ENCODE measurements at places on chromosomes 1 and 21.

DNA sequence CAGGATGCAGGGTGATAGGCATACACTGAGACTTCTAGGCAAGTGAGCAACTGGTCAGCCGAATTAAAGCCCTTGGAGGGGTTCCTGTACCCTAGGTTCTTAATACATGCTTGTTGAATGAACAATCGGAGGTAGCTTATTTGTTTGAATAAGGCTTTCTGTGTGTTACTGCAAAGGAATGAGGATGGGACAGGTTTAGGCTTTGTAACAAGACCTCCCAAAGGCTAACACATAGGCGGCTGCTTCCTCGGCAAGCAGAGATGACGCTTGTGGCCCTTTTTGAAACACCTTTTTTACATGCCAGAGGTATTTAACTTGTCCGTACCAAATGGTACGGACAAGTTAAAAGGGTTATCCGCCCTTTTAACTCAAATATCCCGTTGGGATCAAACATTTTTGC lies 511.6 kb downstream of the KIF26B start:
- no peak for DNase-seq

- no peak for DNase-seq
These were observed 5.5 kb downstream of the CFAP410 start for GRCh38 chr21:44333509-44334328.

DNA sequence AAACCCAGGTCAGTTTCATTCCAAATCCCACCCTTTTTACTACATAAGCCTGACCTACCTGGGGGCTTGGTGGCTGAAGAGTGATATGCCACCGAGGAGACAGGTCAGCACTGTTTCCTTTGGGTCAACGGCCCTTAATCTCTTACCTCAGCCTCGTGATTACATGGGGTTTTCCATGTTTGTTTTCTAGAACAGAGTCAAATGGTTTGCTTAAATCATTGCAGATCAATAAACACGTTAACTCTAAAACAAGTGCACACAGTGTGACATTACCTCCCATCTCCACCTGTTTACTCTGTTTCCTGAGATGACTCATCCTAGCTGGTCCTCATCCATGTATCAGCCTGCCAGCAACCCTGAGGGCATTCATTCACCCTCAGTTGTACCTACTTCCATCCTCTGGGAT lies 40.8 kb upstream of the TP53BP2 start:
- no peak for DNase-seq

DNA sequence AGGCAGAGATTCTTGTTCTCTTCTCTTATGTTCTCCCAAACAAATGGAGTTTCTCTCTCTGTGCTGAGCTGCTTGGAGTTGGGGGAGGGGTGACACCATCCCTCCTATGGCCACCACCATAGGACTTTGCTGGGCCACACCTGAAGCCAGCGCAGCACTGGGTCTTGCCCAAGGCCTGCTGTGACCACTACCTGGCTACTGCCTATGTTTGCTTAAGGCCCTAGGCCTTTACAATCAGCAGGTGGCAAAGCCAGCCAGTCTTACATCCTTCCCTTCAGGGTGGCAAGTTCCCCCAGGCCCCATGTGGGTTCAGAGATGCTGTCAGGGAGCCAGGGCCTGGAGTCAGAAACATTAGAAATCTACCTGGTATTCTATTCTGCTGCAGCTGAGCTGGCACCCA lies 6.3 kb upstream of the MTARC2 start:
- DNase-seq: no peak

- no peak for DNase-seq
These were observed 132.9 kb upstream of the RAB4A start for GRCh38 chr1:229138058-229138457.

DNA sequence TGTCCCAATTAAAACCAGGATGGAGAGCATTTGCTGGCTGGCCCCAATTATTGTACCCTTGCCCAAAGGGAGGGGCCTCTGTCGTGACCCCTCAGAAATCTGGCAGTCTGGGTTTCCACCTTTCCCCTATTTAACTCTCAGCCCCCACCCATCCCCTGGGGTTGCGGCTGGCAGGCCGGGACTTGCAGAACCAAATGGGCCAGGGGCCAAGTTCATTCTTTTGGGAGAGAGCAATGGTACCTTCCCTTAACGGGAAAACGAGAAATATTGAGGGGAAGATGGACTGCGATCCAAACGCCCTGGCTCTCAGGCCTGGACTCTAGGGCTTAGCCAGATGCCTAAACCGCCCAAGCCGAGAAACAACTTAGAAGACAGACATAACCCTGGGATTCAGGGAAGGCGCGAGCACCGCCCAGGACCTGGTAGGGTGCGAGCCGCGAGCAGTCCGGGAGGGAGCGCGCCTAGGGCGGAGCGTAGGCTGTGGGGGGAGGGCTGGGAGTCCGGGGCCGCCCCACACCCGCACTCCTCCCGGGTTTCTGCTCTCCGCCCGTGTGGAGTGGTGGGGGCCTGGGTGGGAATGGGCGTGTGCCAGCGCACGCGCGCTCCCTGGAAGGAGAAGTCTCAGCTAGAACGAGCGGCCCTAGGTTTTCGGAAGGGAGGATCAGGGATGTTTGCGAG lies at the start of gene SLC27A3:
SLC27A3 (plus strand) TSS at position 628 of the 678 bp plus-strand sequence. CDS start 91 bp downstream, outside the sequence.
- no peak for DNase-seq

- DNase-seq: no peak
These were observed 237.6 kb downstream of the SDCCAG8 start for GRCh38 chr1:243493156-243494129.

GRCh38 chr1:239912471-239912870 lies 179.2 kb upstream of the FMN2 start:
- DNase-seq: no peak

- no peak for DNase-seq
These were observed 516.6 kb upstream of the RGS18 start for GRCh38 chr1:191641420-191642260.

- DNase-seq: no peak
These were observed 89.1 kb upstream of the IVNS1ABP start for GRCh38 chr1:185406006-185406690.

GRCh38 chr1:218031901-218032300 lies 253.2 kb upstream of the RRP15 start:
- DNase-seq: no peak

- no peak for DNase-seq
These were observed 13.7 kb upstream of the IGFN1 start for GRCh38 chr1:201176940-201177339.

DNA sequence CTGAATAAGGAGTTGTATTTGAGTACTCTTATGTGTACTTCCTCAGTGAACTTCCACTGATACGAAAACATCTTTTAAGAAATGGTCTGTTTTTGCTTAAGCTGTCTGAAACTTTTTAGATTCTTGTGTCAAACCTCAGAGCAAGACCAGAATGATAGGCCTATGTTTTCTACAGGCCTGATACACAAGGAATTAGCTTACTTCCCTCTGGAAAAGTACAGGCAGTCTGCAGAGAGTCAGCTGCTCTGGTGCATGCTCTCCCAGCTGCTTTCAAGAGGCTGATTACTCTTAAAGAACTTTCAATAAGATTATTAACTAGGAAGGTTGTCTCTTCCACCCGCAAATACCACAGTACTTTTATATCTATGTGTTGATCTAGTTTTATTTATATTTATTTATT lies 9.5 kb downstream of the SNX27 start:
- DNase-seq: no peak

DNA sequence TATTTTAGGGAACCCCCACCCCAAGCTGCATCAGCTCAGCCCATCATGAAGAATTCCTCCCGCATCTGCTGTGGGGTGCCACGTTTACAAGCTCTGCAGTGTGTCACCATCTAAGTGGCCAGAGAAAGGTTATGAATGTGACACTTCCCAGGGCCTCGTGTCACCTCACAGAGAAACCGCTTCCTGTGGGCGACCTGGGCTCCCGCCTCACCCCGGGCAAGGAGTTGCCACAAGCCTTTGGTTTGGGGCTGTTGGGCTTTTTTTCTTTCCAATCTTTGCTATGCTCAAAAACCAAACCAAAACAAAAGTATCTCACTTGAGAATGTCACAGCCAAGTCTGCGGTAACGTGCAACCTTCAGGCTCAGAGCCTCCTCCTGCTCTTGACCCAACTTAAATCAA lies 82.1 kb upstream of the ARHGEF16 start:
- no peak for DNase-seq

DNA sequence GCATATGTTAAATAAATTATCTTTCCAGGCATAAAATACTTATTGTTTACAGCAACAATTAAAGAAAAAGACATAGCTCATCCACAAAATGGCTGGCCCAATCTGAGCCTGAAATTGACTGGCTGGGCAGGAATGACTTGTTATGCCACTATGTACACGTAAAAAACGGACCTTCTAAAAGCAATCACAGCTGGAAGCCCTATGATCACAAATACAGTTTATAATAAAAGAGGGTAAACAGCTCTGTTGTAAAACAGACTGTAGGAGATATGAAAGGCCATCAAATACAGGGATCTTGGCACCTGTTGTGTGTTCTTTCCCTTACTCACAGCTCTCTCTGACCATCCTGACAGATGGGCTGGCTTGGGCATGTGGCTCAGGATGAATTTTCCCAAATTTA lies 70.5 kb upstream of the DMRTA2 start:
- no peak for DNase-seq

DNA sequence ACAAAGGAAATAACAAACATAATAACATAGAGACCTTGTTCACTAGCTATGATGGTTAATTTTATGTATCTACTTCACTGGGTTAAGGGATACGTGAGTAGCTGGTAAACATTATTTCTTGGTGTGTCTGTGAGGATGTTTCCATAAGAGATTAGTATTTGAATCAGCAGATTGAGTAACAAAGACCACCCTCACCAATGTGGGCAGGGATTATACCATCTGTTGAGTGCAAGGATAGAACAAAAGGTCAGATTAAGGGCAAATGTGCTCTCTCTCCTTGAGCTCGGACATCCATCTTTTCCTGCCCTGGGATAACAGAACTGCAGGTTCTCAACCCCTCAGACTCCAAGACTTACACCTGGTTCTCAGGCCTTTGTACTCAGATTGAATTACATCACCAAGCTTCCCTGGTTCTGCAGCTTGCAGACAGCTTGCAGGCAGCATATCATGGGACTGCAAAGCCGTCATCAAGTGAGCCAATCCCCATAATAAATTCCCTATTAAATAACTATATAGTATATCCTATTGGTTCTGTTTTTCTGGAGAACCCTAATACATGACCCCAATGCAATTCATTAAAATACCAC lies 9.2 kb downstream of the SPATA6 start:
- no peak for DNase-seq

GRCh38 chr1:10785728-10786638 lies 10.5 kb downstream of the CASZ1 start:
- no peak for DNase-seq

GRCh38 chr1:148362626-148363438 lies 120.3 kb downstream of the PPIAL4G start:
- peak; percentile 41 for DNase-seq

GRCh38 chr1:40607921-40608320 lies 57.6 kb downstream of the RIMS3 start:
- DNase-seq: no peak

DNA sequence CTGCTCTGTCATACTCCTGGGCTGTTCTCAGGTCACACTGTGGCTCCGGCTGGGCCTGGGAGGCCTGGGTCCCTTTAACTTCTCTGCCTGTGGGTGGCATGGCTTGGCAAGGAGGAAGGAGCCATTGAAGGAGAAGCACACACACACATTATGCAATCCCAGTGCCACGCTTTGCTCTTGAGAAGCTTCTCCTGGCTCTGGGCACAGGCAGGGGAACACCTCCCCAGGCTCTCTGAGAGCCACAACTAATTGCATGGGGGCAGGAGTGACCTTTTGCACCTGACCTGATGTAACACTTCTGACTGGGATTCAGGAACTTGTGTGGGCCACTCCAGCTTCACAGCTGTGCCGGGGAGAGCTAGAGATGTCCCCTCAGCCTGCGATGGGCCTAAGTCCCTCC lies 23.1 kb downstream of the LGR6 start:
- DNase-seq: no peak

DNA sequence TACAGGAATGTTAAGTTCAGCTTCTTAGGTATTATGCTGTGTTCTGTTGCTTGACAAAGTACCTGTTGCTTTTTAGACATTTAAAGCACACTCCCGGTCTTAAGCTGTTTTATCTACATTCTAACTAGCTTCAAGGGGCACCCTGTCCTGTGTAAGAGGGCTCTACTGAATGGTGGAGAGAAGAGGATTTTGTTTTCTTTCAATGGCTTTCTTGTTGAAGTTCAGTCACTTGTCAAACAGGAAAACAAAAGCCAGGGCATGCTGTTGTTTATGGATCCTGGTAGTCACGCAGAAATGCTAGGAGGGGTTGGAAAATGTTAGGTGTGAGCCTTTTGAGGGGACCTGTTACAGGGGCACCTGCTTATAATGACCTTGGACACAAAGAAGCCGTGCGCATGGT lies 30.7 kb downstream of the PGM1 start:
- no peak for DNase-seq

DNA sequence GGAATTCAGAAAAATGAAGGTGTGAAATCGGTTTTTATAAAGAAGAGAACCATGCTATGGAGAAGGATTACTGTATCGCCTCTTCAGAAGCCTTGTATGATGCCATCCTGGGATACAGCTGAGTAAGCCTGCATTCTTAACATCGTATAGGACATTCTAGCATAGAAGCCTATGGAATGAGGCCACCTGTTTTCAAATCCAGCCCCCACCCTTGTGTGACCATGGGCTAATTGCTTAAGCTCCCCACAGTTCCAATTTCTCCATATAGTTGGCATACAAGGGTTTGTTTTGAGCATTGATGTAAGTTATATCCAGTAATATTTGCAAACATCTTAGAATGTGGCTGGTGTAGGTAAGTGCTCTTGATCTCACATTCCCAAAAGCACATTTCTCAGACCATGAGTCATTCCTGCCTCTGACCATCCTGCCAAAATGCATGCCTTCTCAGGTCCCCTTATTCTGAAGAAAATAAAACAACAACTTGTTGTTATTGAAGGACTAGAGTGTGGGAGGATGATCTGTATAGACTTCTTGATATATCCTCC lies 1.5 kb downstream of the OR14A2 start:
- no peak for DNase-seq

DNA sequence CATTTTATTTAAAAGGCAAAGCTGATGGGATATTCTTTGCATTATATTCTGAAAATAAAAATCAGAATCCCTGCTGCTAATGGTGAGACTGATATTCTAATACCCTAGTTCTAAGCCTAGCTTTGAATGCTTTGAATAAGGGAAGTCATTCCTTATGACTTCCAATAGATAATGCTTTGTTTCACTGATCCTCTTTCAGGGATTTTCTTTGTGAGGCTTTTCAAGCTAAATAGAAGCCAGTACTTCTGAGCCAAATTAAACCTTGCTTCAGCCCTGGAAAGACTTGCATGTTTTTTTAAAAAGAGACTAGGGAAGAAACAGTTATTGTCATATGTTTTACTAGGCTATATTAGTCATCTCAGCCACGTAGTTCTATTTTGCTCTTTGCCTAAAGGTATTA lies 68.5 kb upstream of the CACYBP start:
- no peak for DNase-seq

- DNase-seq: peak; percentile 25
These were observed 1103.3 kb upstream of the B3GALT2 start for GRCh38 chr1:194289569-194290266.

GRCh38 chr1:234310460-234310817 lies 62.8 kb upstream of the COA6 start:
- no peak for DNase-seq

Data from activated CD8-positive, alpha-beta memory T cell treated with anti-CD3 and anti-CD28 coated beads, Interleukin-2, amount 50 U/mL, for 4 hours (primary cell).